ENCODE measurements at places on chromosomes 1 and 21. TPM values are rescaled to one million over a fixed set of nuclear protein-coding genes. Genes with fewer than 3 reads are reported as not detected.

Gene PTP4A2
- total RNA-seq, result 532 TPM

Gene SPATA45
- not detected for total RNA-seq

Gene VTCN1
- total RNA-seq, result 0.22 TPM

Gene TRIM58
- total RNA-seq, result 2.4 TPM

Gene PAPPA2
- not detected for total RNA-seq

Gene GPATCH2
- total RNA-seq, result 3.1 TPM

- no peak overlapping the region for H3K27ac ChIP-seq
- H3K4me3 ChIP-seq, result no peak overlapping the region
- no peak for DNase-seq
- H3K4me1 ChIP-seq, result no peaks in the 10 kb centered on the region
- H3K27me3 ChIP-seq, result no peaks in the 10 kb centered on the region
- H3K36me3 ChIP-seq, result no peaks in the 10 kb centered on the region
Measured at GRCh38 chr1:165330483-165330882, 26.0 kb downstream of the LMX1A start.

- no peak for DNase-seq
- no peak overlapping the region for H3K27ac ChIP-seq
- no peaks in the 10 kb centered on the region for H3K27me3 ChIP-seq
- no peaks in the 10 kb centered on the region for H3K36me3 ChIP-seq
Measured at GRCh38 chr1:208007319-208007937, 96.5 kb upstream of the CD34 start.

DNA sequence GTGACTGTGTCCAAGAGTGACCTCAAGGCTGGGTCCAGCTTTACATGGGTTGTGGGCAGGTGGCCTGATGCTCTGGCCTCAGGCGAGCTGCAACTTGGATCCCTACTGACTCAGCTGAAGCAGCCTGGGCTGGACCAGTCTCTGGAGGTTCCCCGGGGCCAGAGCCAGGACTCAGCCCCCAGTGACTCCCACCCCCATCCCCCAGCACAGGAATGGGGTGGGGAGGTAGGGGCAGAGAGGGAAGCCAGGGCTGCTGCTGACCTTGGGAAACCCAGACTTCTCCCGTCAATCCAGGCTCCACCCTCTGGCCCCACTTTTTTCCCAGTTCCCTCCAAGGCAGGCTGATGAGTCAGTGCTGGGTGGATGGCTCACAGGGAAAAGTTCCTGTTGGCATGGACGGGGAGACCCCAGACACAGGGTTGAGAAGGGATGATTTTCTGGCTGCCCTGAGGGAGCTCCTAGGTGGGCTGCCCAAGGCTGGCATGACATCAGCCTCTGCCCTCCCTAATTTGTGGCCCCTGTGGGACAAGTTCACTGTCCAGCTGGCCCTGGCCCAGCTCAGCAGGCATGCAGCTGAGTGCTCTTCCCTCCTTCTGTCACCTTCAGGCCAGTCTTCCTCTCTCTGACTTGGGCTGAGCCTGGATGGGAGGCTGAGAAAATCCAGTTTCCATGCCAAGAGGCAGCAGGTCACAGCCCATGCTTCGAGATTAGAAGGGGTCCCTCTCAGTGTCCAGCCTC, 2.2 kb downstream of the ZC3H12A start:
- DNase-seq, result peak; percentile 88
- H3K36me3 ChIP-seq, result peaks cover 3% of the 10 kb centered on the region
- H3K27me3 ChIP-seq, result no peaks in the 10 kb centered on the region
- H3K27ac ChIP-seq, result peak overlapping the region; percentile 90

GRCh38 chr1:168974611-168975010, 131.9 kb upstream of the ATP1B1 start:
- H3K36me3 ChIP-seq, result no peaks in the 10 kb centered on the region
- DNase-seq, result no peak
- H3K4me1 ChIP-seq, result peaks cover 11% of the 10 kb centered on the region
- no peak overlapping the region for H3K4me3 ChIP-seq

All from psoas muscle (tissue), 8 donors.